ENCODE measurements at places on chromosomes 7 and 10.

DNA sequence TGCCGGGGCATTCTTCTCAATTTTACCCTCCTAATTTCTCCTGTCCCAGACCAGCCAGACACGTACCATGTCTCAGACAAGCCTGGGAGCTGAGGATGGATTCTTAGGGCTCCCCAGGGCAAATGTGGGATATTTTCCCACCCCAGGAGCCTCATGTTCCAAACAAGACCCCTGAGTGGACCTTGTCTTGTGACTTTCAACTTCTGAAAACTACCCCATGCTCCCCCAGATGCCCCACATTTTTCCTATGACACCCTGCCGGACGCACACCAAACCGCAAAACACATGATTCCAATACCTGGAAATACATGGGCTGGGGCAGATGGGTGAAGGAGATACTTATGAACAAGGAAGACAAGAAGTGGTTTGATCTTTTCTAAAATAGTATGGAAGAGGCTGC is 874 bp downstream of the GIMAP5 start:
- H3K27me3 ChIP-seq = no peaks in the 10 kb centered on the region
- no peaks in the 10 kb centered on the region for H3K36me3 ChIP-seq
- no peak for DNase-seq
- H3K4me3 ChIP-seq = no peak overlapping the region

DNA sequence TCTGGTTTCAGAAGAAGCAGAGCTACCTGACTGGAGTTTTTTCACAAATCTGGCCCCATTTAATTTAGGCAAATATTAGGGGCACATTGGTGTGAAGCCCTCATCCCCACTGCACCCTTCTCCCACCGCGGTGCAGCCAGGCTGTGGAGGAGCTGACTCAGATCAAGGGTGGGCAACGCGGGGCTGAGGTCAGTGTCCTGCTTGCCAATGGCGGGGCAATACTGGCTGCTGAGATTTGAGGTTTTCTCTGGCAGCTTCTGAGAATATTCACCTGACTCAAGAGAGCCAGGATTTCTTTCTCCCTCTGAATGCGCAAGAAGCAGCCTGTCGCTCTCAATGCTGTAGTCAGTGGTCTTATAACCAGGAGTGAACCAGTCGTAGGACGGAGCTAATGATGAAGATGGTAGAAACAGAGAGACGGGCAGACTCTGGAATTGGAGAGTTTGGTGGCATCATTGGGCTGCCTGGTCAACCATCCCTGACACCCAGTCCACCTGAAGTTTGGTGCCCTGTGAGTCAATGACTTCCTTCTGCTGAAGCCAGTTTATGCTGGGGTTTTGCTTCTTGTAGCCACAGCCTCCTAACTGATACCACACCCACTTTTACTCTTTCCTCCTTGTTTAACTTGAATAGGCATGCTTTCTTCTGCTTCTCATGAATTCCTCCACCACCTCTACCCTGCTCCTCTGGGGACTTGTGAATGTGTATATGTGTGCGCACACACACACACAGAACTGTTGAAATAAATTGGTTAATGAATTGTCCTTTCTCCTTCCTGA is 123.7 kb upstream of the CTBP2 start:
- H3K36me3 ChIP-seq = no peaks in the 10 kb centered on the region
- no peak overlapping the region for H3K27ac ChIP-seq
- no peaks in the 10 kb centered on the region for H3K27me3 ChIP-seq

- no peak overlapping the region for H3K27ac ChIP-seq
- H3K27me3 ChIP-seq = peaks cover 18% of the 10 kb centered on the region
- no peaks in the 10 kb centered on the region for H3K36me3 ChIP-seq
- H3K4me3 ChIP-seq = no peak overlapping the region
- peak; percentile 28 for DNase-seq
Measured at GRCh38 chr7:155974186-155974897, 162.1 kb upstream of the SHH start.

DNA sequence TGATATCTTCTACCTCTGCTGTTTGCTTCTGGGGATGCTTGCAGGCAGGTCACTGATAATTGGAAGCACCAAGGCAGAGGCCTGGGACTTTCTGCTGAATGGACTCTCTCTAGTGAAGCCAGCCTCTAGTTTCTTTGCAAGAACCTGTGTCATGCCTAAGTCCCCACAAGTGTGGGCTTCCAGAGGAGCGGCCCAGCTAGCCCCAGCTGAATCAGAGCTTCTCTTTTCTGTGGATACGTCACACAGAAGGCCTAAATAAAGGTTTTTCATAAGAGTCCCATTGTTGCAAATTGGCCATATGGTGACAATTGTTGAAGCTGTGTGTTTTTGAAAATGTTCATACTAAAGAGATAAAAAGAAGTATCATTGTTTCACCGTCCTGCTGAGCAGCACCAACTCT is 6.8 kb upstream of the OPALIN start:
- DNase-seq = no peak
- H3K4me1 ChIP-seq = peaks cover 4% of the 10 kb centered on the region

GRCh38 chr10:72340510-72341261 is 14.0 kb downstream of the DNAJB12 start:
- H3K4me1 ChIP-seq = peaks cover 7% of the 10 kb centered on the region
- peaks cover 48% of the 10 kb centered on the region for H3K36me3 ChIP-seq
- H3K27ac ChIP-seq = peak overlapping the region; percentile 99
- DNase-seq = no peak
- H3K4me3 ChIP-seq = no peak overlapping the region

GRCh38 chr7:129315960-129316359 is 91.1 kb downstream of the AHCYL2 start:
- no peaks in the 10 kb centered on the region for H3K27me3 ChIP-seq
- DNase-seq = no peak
- H3K27ac ChIP-seq = no peak overlapping the region
- H3K36me3 ChIP-seq = no peaks in the 10 kb centered on the region
- H3K4me3 ChIP-seq = no peak overlapping the region
- no peaks in the 10 kb centered on the region for H3K4me1 ChIP-seq

DNA sequence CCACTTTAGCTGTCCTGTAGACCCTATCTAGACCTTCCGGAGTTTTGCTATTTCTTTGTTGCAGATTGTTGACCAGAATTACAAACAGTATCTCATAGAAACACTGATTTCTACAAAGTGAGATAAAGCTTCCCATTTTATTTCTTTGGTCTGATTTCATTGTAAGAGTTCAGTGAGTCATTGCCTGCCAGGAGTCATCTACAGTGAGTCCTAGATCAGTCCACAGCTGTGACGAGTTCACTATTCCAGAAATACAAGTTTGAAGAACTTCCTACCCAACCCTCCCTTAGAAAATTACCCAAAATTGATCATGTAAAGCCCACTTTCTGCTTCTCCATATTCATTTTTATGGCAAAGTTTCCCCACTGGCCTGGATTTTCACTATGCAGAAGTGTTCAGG is 905.5 kb downstream of the CNTNAP2 start:
- H3K36me3 ChIP-seq = no peaks in the 10 kb centered on the region
- H3K4me3 ChIP-seq = no peak overlapping the region
- H3K4me1 ChIP-seq = no peaks in the 10 kb centered on the region
- H3K27me3 ChIP-seq = no peaks in the 10 kb centered on the region
- no peak for DNase-seq

GRCh38 chr7:91050677-91051076 is 213.6 kb upstream of the FZD1 start:
- no peak overlapping the region for H3K4me3 ChIP-seq
- H3K27ac ChIP-seq = no peak overlapping the region
- no peaks in the 10 kb centered on the region for H3K27me3 ChIP-seq

DNA sequence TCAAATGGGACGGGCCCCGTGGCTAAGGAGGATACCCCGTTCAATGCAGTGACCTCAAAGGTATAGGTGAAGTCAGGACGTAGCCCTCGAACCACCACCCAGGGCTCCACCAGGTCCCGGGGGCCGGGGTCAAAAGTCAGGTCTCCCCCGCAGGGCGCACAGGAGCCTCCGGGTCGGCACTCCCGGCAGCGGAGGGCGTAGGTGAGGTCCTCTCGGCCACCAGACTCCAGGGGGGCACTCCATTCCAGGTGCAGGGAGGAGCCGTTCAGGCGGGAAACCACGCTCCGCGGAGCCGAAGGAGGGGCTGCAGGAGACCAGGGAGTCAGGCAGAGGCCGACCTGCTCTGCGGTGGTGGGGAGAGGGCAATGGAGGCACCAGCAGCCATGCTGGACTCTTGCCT is 7.7 kb downstream of the EPHB4 start:
- H3K27me3 ChIP-seq = no peaks in the 10 kb centered on the region
- no peak overlapping the region for H3K4me3 ChIP-seq
- H3K27ac ChIP-seq = no peak overlapping the region
- no peak for DNase-seq
- H3K4me1 ChIP-seq = no peaks in the 10 kb centered on the region

DNA sequence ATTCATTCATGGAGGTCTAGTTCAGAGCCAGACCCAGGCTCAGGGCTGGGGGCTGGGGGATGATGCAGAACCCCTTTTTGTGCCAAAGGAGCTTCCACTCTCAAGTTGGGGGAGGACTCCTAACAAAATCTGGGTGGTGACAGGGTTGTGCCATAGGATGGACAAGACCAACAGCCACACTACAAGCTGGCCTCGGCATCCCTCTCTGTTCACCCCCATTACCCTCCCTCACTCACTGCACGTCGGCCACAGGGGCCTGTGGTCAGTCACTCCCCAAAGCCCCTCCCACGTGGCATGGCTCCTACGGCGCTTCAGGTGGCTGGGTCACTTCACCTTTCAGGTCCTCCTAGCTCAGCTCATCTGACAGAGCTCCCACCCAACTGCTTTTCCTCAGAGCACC is 348.7 kb upstream of the ZMIZ1 start:
- H3K36me3 ChIP-seq = no peaks in the 10 kb centered on the region
- H3K4me1 ChIP-seq = no peaks in the 10 kb centered on the region

DNA sequence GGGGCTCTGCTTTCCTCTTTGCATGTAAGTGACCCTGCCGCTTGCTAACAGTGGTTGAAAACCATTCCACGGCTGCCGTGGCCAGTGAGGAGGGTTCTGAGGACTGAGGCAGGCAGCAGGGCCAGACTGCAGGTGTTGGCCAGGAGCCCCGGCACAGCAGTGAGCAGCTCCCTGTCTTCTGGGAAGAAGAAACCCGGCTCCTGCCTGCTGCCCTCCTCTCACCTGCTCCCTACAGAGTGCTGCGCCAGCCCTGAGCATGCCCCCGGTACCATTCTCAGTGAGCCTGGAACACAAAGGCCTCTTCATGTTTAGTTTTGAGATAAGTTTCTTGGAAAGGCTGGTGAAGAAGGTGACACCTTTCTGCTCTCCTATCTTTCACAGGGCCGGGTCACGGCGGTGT is 199.9 kb downstream of the TAX1BP1 start:
- no peak overlapping the region for H3K4me3 ChIP-seq
- H3K4me1 ChIP-seq = no peaks in the 10 kb centered on the region
- H3K27ac ChIP-seq = no peak overlapping the region
- no peaks in the 10 kb centered on the region for H3K27me3 ChIP-seq
- DNase-seq = no peak

DNA sequence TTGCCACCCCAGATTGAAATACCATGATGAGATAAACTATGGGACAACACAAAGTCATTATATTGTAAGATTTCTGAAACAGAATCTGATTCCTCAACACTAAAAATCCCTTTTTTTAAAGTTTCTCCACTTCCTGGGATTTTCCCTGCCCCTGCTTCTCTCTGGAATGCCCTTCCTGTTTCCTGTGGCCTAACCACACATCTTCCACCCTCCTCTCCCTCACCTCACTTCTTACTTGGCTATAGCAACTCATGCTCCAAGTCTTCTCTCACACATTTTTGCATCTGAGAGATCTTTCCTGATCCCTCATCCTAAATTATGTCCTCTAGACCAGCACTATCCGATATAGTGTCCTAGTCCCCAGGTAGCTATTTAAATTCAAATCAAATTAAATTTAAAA is 4.1 kb upstream of the RELN start:
- no peak overlapping the region for H3K4me3 ChIP-seq
- H3K27ac ChIP-seq = no peak overlapping the region
- no peaks in the 10 kb centered on the region for H3K4me1 ChIP-seq
- H3K27me3 ChIP-seq = peaks cover 41% of the 10 kb centered on the region
- no peak for DNase-seq
- H3K36me3 ChIP-seq = no peaks in the 10 kb centered on the region

DNA sequence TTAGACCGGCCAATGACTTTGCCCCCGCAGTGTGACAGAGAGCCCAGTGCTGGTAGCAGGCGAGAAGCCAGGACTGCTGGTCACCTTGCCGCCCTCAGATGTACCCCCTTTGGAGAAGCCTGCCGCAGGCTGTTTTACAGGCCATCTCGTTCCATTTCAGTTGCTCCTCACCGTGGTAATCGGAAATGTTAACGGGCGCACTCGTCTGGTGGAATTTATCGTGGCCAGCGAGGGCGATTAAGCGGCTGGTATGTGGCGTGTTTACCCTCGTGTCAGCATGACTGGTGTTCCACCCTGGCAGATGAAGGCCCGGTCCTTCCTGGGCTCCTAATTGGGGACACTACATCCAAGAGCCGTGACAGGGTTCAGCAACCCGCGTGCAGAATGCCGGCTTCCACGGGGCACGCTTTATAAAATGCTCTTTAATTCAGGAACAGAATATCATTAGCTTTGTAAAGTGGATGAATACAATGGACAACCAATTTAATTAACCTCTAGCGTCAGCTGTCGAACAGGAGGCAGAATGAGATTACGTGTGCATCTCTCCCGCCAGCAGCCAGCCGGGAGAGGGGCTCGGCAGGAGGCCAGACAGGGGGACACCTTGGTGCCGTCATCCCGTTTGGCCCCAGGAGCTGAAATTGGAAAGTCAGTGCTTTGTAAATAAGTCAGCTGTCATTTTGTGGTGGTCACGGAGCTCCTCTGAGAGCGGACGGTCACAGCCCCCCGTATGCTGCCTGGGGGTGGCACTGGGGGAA is 108.3 kb downstream of the NKX6-2 start:
- peak; percentile 35 for DNase-seq
- no peaks in the 10 kb centered on the region for H3K4me1 ChIP-seq
- no peak overlapping the region for H3K4me3 ChIP-seq
- no peaks in the 10 kb centered on the region for H3K27me3 ChIP-seq
- no peaks in the 10 kb centered on the region for H3K36me3 ChIP-seq

DNA sequence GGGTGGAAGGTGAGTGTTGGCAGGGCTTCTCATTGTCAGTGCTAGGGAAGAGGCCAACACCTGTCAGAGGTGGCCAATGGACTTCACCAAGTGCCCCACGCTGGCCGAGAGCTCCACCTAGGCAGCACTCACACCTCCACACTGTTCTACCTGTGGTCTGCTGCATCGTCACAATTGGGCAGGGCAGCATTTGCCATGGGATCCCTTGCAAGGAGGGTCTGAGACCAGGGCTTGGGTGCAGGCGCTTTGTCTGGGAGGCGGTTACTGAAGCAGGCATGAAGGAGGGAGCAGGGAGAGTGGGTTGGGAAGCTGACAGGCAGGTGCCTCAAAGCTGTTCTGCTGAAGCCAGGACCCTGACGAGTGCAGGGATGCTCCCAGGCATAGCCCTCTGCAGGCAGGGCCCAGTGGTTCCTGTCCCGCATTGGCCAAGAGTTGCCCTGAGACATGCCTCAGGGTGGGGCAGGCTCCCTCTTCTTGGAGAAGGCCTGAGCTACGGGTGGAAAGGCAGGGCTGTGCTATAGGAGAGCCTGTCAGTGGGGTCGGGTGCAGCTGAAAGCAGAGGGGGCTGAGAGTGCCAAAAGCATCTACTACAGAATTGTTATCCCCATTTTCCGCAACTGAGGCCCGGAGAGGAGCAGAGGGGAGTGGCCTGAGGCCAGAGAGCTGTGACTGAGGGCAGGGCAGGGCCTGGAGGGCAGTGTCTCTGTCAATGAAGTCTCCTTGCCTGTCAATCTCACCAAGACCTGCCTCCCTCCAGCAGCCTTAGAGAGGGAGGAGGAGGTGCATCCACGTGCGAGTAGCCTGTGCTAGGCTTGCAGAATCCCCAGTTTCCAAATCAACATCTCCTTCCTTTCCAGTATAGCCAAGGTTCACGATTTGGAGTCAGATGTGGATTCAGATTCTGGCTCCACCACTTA is 4.0 kb downstream of the RBP3 start:
- H3K27ac ChIP-seq = no peak overlapping the region
- no peaks in the 10 kb centered on the region for H3K4me1 ChIP-seq
- H3K27me3 ChIP-seq = no peaks in the 10 kb centered on the region
- H3K4me3 ChIP-seq = no peak overlapping the region
